Occipital lobe (tissue), 3 donors: ENCODE measurements at places on chromosomes 12 and 14.

DNA sequence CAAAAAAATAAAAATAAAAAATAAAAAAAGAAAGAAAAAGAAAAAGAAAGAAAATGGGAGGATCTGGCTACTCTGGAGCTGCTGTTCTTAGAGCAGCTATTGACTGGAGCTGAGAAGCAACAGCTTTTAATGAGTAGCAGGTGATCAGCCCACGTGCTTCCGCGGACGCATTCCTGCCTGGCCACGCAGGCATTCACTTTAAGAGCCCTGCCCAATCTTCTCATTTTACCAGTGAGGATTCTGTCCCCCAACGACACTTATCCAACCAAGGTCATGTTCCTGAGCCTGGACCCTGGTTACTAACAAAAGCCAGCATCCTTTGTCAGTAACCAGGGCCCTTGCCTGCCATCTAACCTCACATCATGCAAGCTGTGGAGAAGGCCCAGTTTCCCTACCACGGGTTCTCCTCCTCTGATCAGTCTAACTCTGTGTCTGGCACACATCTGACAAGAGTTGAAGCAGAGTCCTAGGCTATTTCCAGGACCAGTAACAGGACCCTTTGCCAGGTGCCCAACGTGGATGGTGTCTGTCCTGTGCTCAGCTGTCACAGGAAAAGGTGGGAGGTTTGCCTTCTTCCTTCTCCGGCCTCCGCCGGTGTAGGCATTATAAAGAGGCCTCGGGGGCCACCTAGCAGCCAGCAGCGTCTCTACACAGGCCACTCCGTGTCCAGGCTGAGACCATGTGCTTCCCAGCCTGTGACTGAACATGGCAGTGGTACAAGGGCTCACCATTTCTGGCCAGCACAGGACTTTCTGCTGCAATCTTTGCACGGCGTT lies 60.9 kb upstream of the GPATCH2L start:
- no peak for DNase-seq

GRCh38 chr12:43728117-43728516 lies 30.5 kb downstream of the PUS7L start:
- DNase-seq = no peak

DNA sequence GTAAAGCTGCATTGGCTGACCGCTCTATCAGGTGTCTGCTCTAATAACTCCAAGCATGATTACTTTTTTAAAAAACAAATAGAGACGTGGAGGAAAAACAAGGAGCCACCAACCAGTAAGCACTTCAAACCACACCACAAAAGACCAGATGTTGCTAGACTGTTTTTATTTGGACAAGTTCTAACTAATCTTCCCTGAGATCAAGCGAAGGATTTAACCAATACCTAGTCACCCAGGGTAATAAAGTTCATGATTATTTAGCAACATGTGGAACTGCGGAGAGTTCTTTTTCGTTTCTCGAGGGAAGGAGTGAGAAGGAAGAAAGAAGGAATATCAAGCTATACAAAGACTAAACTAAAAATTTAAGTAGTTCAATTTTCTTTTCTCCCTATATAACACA lies 288.1 kb downstream of the DUSP6 start:
- no peak for DNase-seq

DNA sequence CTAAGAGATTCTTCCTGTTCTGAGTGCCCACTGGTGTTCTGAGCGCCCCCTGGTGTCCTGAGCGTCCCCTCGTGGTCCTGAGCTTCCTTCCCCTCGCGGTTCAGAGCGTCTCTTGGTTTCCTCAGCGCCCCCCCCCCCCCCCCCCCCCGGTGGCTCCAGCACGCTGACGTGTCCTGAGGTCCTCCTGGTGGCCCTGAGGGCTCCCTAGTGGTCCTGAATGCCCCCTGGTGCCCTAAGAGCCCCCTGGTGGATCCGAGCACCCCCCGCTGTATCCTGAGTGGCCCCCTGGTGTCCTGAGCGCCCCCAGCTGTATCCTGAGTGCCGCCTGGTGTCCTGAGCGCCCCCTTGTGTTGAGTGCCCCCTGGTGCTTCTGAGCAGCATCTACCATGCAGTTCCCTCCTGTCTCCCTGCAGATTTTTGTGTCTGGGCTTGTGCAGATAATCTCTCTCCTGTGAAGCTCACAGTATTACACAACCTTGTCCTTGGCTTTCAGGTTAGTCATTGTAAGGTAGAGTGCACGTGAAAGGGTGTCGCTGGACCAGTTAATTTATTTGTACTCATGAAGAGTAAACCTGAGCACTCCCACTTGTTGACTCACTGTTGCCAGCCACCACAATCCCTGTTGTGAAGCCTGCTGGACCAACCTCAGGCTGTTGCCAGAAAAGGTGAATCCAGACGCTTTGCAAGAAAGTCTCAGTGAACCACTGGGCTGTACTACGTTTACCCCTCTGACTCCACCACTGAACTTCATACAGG lies 1168.4 kb downstream of the TMEM121 start:
- no peak for DNase-seq

DNA sequence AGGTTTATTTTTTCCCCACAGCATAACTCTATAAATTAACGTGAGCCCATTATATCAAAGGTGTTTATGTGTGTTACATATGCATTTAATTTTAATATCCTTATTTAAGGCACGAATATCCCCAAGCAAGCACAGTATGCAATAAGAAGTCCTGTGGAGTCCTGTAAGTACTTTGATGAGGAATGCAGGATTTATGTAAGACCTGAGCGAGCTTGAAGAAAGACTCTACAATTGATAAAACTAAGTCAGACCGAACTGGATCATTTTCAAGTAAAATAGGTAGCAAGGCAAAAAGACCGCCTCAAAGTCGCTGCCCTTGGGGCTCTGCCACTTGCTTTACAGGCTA lies 755 bp downstream of the SLC25A21 start:
- DNase-seq = no peak

- no peak for DNase-seq
Measured at GRCh38 chr12:76696186-76696585, 67.7 kb upstream of the ZDHHC17 start.

GRCh38 chr12:67477681-67478265 lies 170.8 kb upstream of the DYRK2 start:
- no peak for DNase-seq

GRCh38 chr12:80156306-80156705 lies 57.0 kb downstream of the OTOGL start:
- DNase-seq = no peak

DNA sequence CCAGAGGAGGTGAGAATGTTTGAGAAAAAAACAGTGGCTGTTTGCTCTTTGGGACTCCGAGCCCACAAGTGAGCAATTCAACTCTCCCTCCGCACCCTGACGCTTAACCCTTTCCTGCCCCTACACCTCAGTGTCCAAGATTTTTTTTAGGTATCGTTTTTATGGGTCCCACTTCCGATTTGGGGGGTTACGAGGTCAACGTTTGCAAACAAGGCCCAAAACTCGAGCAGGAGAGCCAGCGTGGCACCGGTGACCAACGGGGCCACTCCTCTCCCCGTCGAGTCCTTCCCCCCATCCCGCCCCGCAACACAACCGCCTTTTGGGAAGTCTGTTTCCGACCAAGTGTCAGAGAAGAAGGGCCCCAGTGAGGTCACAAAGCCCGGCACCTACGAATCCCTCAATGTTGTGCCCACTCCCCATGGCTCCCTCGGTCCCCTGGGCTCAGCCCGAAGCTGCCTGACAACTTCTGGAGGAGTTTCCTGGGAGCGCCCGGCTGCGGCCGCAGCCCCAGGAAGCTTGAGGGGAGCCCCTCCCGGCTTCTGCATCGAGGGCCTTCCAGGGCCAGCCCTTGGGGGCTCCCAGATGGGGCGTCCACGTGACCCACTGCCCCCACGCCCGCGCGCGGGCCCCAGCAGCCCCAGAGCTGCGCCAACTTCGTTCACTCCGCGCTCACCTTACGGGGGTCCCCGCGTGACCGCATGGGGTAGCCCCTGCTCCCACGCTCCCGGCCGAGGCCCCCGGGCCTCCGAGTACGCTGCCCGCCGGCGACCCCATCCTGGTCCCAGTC lies 1.2 kb downstream of the CDK2AP1 start:
- DNase-seq = no peak

DNA sequence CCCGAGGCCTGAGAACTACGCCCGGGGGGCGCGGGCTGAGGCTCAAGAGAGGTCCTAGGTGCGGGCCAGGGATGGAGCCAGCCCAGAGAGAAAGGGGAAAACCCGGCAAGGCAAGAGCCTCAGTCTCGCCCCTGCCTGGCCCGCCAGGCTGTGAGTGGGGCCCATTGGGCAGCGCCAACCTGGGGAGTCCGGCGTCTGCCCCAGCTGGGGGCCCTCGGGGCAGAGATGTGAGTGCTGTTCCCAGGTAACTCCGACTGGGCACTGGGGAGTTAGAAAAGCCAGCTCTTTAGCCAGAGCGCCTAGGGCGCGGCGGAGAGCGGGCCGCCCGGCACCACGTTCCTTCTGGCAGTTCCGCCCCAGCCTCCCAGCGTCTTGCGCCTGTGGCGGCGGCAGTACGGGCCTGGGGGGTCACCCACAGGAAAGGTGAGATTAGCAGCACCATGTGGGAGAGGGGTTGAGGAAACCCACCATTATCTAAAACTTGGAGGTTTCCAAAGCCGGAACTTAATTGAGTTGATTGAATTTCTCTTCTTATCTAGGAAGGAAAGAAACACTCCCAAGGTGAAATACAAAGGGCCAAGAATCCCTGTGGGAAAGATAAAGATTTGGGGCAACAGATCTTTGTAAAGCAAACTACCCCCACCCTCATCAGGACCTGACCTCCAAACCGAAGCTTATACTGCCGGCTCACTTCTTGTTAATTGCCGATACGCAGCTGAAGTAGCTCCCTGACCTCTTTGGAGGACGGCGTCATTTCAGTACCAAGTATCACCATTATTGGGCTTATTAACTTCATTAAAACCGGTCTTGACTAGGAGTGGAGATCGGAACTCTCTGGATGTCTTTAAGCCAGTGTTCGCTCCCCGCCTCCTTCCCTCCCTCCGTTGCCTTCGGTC lies 11.6 kb downstream of the OTX2 start:
- no peak for DNase-seq

DNA sequence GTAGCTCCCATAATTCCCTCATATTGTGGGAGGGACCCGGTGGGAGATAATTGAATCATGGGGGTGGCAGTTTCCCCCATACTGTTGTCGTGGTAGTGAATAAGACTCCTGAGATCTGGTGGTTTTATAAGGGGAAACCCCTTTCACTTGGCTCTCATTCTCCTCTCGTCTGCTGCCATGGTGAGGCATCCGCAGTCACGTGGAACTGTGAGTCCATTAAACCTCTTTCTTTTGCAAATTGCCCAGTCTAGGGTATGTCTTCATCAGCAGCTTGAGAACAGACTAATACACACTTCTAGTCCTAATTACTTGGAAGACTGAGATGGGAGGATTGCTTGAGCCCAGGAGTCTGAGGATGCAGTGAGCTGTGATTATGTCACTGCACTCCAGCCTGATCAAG lies 64.4 kb downstream of the TMX1 start:
- no peak for DNase-seq

GRCh38 chr12:88733008-88733407 lies 152.7 kb upstream of the KITLG start:
- no peak for DNase-seq

- DNase-seq = no peak
Measured at GRCh38 chr14:75570797-75571196, 7.6 kb upstream of the FLVCR2 start.

DNA sequence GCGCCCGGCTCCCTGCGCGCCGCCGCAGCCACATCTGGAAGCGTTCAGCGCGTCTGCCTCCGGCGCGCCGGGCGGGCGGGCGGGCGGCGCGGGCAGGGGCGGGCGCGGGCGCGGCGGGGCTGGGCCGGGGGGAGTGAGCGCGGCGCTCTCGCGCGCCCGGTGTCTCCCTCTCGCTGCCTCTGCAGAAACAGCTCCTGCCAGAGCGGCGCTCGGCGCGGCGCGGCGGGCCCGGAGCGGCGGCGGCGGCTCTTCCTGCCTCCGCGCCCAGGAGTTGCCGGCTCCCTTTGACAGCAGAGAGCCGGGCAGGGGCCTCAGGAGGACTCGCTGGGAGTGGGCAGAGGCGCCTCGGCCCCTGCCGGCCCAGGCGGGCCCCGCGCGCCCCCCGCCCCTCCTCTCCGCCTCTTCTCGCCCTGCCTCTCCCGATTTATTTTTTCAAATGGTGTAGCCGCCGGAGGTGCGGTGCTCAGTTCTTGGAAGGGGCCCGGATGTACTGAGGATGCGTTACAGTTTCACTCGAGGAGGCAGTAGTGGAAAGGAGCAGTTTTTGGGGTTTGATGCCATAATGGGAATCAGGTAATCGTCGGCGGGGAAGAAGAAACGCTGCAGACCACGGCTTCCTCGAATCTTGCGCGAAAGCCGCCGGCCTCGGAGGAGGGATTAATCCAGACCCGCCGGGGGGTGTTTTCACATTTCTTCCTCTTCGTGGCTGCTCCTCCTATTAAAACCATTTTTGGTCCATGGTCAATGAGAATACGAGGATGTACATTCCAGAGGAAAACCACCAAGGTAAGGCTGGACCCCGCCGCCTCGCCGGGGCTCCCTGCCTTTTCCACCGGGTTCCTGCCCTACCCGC lies at the start of gene CACNA1C:
Gene CACNA1C, plus strand, starts transcription at position 162 of the 853 bp plus-strand sequence. Its CDS starts 576 bp downstream, at position 738.
- peak; percentile 69 for DNase-seq

DNA sequence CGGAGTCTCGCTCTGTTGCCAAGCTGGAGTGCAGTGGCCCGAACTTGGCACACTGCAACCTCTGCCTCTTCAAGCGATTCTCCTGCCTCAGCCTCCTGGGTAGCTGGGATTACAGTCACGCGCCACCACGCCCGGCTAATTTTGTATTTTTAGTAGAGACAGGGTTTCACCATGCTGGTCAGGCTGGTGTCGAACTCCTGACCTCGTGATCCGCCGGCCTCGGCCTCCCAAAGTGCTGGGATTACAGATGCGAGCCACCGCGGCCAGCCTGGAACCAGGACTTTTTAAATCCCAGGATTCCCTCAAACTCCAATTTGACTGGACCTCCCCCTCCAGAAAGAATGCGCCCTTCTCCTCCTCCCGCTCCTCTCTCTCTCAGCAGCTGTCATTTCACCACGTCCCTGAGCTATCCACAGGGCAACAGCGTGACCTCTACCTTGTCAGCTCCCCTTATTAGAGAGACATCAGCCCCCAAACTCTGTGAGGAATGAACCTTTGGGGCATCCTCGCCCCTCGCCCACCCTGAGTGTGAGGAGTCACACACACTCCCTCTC lies 2.0 kb downstream of the ESYT1 start:
- no peak for DNase-seq
